Naive thymus-derived CD8-positive, alpha-beta T cell (primary cell): ENCODE measurements at places on chromosomes 12 and 14. TPM values are rescaled to one million over a fixed set of nuclear protein-coding genes. Genes with fewer than 3 reads are reported as not detected.

DNA sequence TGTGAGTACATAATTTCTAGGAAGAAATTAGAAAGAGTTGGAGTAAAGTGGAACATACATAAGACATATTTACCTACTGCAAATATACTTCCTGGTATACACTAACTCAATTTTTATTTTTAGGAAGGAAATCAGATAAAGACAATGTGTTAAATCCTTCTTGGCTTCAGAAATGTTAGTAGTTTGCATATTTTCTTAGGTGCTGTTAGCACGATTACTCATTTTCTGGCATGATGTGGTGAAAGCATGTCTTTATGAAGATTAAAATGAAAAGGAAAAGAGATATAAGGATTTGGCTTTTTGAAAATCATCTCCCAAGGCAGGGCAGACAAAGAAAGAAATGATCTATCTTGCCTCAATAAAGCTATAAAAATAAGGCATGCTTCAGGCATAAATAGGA, 287.6 kb upstream of the E2F7 start:
- DNase-seq = no peak

Gene KCNC2
- polyA plus RNA-seq = not detected

Gene TAS2R31
- 0.22 TPM for polyA plus RNA-seq

Gene RBMS2
- polyA plus RNA-seq = 6.2 TPM

DNA sequence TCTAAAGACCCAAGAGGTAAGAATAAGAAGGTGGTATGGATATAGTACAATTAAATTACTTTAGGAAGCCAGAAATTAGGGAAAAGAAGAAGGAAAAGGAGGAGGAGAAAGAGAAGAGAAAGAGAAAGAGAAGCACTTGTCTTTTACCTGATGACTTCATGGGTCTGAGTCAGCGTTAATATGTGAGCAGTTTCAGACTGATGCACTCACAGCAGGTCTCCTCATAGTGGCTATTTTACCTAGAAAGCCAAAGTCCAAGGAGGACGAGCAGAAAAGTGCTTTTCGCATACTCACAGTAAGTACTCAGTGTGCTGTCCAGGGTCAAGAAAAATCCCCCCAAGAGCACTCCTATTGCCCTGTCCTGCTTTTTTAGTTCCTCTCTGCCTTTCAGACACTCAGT, 222.1 kb downstream of the C12orf42 start:
- DNase-seq = no peak
